Activated T-cell treated with anti-CD3 and anti-CD28 coated beads, Interleukin-2, amount 50 U/mL, for 4 hours (primary cell): ENCODE measurements at places on chromosomes 7 and 10. TPM values are rescaled to one million over a fixed set of nuclear protein-coding genes. Genes with fewer than 3 reads are reported as not detected.
A peak's percentile ranks its signal among the peaks of the same experiment; 100 is the strongest.

- no peak for DNase-seq
These were observed 74.1 kb upstream of the PTPRZ1 start for GRCh38 chr7:121798896-121799295.

GRCh38 chr7:26212921-26213718 is 11.6 kb downstream of the CBX3 start:
- DNase-seq = no peak

DNA sequence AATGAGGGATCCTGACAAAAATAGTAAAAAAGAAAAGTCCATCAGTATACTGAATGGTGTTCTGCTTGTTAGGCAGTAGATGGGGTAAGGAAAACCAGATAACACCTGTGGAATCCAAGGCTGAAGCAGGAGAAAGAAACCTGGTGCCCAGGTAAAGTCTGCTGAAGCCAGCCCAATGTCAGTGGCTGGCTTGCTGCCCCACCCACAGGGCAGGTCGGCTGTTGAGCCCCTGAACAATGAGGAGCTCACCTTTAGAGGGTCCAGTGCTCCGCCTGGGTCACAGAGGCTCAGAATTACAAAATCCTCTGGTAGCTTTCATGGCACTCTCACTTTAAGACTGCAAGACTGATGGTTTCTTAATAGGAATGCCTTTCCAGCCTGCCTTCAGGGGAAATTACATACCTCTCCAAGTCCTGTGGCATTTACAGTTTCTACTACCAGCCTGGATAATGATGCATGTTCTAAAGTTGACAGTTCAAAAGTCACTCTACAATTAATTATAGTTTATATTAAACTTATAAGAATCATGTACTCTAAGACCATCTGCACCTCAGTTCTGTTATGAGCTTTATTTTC is 23.8 kb downstream of the DHX32 start:
- no peak for DNase-seq

Gene ATOH7
- total RNA-seq = not detected

DNA sequence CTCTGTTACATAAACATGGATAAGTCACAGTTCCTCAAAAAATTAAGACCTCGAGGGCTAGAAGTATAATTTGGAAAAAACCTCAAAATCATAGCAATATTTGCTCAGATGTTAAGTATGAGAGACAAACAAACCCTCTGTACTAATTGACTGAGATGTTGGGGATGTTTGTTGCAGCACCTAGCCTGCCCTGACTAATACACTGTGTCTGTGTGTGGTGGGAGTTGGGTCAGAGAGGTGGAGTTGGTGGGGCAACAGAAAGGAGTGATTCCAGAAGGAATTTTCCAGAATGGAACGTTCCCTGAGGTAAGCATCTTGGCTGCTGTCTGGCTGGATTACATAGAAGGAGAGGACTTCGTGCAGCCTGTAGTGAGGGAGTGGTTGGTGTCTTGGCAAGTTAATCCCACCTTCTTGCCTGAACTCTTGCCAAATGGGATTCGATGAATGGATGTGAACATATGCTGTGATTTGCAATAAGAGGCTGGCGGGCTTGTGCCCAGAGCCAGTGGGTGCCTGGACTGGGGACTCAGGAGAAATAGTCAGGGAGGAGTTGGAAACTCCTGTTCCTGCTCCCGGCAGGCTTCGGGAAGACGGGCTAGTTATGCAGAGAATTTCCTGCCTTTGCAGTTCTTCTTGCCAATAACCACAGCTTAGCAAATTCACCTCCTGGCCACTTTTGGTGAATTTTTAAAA is 9.3 kb upstream of the FAM180A start:
- no peak for DNase-seq

Gene SEC31B
- 6.2 TPM for total RNA-seq

Gene PLPP4
- not detected for total RNA-seq

DNA sequence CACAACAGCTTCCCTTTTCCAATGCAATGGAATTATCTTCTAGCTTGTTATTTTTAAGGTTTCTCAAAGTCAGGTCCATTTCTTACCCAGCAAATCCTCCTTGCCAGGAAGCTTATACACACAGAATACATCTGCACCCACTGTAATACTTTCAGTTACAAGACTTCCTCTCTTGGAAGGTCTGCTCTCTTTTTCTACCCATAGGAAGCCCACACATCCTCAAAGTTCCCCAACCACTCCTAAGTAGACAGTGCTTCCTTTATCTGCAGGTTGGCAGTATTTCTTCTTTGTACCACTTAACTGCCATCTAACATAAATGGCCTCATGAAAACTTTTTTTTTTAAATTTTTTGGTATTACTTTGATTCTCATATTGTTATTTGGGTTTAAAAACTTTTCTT is 155.6 kb downstream of the TAX1BP1 start:
- no peak for DNase-seq

GRCh38 chr7:137690635-137691034 is 156.1 kb downstream of the DGKI start:
- no peak for DNase-seq

DNA sequence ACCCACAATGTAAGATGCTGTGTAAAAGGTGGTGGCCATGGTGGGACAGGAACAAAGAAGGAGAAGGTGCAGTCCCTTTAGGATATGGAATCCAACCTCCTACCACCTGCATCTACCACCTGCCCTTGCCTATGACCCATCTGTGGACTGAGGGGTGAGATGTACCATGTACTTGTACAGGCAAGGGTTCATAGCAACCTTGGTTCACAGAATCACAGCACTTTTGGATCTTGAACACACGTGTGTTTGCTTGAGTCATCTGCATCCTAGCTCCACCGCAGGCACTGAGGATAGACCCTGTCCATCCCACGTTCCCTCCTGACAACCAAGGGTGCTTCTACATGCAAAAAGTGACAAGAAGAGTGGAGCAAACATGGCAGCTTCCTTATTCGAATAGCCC is 162.3 kb downstream of the GFRA1 start:
- DNase-seq = no peak

Gene LIPF
- total RNA-seq = not detected

Gene IL2RA
- 639 TPM for total RNA-seq

Gene NUTM2A
- total RNA-seq = 0.28 TPM

DNA sequence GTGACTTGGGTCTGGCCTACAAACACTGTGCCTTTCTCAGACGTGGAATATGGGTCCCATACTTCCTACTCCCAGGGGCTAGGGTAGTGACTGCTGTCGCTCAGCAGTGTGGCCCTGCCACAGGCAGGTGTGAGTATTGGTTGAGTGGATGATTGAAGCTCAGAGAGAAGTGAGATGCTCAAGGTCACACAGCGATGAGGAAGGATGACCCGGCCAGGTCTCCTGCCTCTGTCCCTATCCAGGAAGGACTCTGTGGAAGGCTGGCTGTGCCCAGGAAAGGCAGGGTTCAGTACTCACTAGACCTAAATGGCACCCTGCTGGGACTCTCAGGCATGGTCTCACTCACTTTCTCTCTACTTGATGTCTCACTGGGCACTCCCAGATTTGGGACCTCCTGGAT is 2.8 kb downstream of the PRF1 start:
- no peak for DNase-seq

DNA sequence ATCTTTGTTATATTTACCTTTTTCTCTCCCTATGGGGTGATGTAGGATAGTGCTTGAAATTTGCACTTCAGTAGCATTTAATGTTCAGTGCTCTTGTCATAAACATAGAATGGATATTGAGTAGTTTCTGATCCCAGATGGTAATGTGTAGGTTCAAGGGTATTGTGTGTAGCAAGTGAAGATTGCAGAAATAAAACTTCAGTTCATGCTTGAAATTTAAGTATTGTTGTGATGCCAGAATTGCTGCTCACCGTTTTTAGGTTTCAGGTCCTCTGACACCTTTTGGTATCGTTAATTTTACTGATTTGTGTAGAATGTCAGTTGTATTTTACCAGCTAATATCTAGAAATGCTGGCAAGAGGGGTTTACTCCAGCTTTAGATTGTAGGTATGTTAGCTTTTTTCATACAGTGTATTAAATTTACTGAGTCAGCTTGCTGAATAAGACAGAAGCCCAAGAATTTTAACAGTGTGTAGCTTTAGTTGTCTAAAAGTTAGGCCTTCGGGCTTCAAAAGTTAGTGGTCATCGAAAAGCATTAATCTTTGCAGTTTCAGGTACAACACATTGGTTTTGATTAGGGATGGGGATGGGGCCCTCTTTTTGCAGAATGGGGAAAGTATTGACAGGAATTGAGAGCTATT is 1.9 kb downstream of the PTEN start:
- DNase-seq = no peak

DNA sequence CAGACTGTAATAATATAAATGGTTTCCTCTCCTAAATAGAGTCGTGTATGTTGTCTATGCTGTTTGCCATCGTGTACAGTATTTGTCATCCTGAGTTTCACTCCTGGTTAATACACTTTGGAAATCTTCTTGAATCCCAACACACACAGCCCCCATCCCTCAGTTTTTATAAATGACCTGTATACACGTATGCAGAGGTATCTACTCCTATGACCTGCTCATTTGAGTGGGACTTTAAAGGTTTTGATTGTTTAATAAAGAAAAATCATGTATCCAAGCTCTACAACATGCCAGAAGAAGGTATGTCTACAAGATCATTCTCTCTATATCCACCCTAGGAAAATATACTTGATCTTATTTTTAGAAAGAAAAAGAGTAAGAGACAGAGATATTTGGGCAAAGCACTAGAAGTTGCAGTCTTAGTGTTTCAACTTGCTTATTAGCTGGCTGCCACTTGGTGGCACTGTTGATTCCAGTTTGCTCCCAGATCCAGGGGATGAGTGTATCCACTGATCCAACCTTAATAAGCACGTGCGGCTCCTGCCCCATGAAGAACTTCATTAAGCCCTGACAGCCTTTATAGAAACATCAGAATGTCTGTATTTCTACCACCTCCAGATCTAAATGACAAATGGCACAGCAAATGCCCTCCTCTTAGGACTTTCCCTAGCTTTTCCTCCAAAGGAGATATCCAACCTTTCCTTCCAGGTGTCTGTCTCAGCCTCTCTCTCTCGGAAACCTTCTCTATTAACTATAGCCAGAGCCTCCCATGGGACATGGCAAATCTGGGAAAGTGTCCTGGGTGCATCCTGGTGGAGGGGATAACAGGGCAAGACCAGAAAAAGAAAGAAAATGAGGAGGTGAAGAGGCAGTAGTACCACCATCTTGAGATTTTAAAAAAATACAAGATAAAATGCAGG is 181.6 kb upstream of the NEBL start:
- DNase-seq = no peak

- DNase-seq = no peak
These were observed 40.1 kb downstream of the HHEX start for GRCh38 chr10:92729886-92730285.

GRCh38 chr7:73717991-73718405 is 1.5 kb downstream of the STX1A start:
- peak; percentile 72 for DNase-seq

- DNase-seq = no peak
These were observed 97.0 kb downstream of the SEMA3C start for GRCh38 chr7:80821771-80822319.

- no peak for DNase-seq
These were observed 809.5 kb upstream of the CELF2 start for GRCh38 chr10:10208196-10208595.

DNA sequence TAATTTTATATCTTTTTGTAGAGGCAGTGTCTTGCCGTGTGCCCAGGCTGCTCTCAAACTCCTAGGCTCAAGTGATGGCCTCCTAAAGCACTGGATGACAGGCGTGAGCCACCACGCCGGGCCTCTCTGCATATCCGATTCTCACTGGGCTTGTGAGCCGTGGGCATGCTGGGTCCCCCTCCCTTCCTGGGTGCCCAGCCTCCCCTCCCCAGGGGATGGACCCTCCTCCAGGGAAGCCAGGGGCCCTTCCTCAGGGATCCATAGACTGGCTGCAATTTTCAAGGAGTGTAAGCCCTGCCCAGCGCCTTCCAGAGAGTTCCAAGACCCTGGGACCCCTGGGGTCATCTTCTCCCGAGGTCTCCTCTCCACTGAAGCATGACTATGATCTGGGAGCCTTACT is 23.7 kb upstream of the ELFN1 start:
- no peak for DNase-seq

GRCh38 chr10:93390306-93391090 is 91.6 kb downstream of the MYOF start:
- no peak for DNase-seq

DNA sequence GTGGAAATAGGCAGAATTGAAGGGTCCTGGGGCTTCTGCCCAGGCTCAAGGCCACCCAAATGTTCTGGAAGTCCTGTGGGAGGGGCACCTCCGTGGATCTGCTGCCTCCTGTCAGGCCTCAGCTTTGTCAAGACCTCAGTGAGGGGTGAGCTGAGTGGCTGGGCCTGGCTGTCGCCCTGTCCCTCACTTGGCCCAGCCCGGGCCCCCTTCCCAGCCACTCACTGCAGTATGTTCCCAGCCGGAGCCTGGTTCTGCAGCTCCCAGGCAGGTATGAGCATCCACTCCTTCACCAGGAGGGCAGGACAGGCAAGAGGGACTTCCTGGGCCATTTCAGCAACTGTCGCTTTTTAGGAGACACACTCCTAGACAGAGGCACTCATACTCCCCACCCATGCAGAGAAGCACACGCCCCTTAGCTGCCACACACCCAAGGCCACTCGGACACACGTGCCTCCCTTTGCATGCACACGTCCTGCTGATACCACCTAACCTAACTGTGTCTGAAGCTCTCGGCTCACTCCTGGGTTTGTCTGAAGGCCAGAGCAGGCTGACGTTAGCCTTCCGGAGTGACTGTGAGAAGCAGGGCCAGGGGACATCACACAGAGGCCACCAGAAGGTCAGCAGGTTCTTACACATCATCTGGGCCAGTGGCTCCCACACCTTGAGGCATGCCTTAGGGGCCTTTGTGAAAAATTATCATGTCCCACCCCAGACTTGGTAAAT is 72.2 kb upstream of the COL13A1 start:
- no peak for DNase-seq

DNA sequence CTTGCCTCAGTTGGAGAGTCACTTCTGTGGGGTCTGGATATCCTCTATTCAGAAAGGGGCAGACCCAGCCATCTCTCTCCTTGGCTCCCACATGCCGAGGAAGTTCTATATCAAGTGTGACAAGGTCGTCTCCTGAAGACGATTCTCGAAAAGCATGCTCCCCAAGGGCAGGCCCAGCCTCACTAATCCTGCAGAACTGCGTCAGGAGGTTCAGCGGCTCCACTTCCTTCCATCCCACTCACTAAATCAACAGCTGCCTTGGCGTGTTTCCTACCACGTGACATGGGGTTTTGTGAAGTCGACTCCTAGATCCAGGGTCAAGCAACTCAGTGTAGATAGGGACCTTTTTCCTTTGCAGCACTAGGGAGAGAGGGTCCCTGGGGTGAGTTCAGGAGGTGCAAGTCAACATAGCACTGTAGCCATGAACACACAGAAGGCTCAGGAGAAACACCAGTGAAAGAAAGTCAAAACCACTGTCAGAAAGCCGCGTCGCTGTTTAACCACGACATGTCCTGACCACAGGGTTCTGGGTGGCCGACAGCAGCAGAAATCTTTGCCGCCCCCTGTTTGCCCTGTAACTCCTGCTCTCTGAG is 156.4 kb downstream of the PRPF18 start:
- no peak for DNase-seq

GRCh38 chr7:116809636-116810266 is 52.6 kb upstream of the CAPZA2 start:
- no peak for DNase-seq

GRCh38 chr7:77664715-77665114 is 31.5 kb upstream of the RSBN1L start:
- DNase-seq = no peak
